ENCODE measurements at places on chromosomes 16 and 17.

DNA sequence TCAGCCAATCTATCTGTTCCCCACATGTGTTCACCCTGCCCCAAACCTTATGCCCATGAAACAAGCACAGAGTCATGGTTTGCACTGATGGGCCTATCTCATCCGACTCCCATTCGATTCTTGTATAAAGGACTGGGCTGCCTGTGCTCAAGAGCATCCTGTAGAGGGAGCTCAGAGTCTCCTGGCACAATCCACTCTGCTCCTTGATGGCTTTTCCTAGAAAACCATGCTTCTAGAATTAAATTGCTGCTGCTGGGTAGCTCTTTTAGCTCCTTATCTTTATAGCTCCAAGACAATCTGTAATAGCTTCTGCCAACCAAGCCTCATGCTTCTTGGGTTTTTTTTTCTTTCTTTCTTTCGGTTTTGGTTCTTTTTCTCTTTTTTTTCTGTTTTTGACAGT, 9.7 kb downstream of the ZNF19 start:
- no peak for DNase-seq

DNA sequence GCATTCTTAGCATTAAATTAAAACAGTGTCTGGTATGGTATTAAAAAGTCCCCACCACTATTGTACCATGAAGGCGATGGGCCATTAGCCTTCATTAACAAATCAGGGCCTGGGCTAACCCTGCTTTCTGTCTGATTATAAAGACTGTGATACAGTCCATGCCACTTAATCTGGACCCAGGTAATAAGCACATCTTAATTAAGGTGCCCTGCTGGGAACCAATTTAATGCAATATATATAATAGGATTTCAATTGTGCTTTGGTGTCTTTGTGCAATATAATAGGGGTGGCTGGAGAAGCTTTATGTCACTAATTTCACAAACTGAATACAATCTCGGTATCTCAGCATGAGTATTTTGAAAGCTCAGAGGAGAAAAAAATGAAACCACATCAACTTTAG, 64.4 kb upstream of the CDH8 start:
- no peak for DNase-seq

DNA sequence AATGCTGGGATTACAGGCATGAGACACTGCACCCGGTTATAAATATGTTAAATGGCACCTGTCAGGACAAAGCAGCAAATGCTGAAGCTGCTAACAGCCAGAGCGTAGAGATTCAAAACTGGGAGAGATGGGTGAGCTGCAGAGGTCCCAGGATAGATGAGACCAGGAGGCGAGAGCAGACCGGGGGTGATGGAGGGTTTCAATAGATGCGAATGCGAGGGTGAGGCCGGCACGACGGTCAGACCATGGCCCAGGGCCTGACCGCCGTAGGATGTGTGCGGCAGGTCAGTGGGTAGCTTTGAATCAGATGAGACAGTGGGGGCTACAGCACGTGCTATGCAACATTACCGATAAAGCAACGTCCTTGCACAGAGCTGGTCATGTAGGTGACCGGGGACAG, 14.3 kb downstream of the CCDC40 start:
- no peak for DNase-seq

GRCh38 chr17:44112284-44113280, 10.9 kb downstream of the HDAC5 start:
- no peak for DNase-seq

- DNase-seq: no peak
These were observed 9.4 kb upstream of the TOM1L1 start for GRCh38 chr17:54891176-54891821.

DNA sequence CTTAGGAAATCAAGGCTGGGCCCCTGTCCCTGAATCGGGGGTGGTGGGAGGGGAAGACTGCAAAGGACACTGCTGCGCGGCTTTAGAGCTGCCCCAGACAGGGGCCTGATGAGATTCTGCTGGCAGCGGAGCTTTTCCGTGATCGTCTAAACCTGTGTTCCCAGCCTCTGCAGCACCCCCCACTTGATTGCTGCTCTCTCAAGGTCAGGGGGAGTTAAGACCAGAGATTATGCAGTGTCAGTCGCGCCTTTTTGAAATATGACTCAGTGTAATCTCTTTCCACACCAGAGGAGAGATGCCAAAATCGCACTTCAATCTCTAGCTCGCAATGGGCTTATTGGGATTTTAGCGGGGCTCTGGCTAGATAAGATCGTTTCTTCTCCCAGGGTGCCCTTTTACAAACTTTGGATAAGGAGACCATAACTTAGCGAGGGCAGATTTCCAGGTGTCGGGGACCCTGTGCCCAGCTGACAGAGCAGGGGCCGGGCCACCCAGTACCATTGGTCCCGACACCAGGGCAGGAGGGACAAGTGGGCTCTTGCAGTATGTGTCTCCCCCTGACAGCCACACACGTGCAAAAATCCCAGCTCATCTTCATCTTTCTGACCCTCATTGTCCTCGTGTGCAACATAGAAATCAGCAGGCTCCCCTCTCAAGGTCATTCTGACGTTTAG, 87.0 kb downstream of the IRX3 start:
- no peak for DNase-seq

GRCh38 chr16:88526008-88526905, 43.9 kb upstream of the ZC3H18 start:
- no peak for DNase-seq

DNA sequence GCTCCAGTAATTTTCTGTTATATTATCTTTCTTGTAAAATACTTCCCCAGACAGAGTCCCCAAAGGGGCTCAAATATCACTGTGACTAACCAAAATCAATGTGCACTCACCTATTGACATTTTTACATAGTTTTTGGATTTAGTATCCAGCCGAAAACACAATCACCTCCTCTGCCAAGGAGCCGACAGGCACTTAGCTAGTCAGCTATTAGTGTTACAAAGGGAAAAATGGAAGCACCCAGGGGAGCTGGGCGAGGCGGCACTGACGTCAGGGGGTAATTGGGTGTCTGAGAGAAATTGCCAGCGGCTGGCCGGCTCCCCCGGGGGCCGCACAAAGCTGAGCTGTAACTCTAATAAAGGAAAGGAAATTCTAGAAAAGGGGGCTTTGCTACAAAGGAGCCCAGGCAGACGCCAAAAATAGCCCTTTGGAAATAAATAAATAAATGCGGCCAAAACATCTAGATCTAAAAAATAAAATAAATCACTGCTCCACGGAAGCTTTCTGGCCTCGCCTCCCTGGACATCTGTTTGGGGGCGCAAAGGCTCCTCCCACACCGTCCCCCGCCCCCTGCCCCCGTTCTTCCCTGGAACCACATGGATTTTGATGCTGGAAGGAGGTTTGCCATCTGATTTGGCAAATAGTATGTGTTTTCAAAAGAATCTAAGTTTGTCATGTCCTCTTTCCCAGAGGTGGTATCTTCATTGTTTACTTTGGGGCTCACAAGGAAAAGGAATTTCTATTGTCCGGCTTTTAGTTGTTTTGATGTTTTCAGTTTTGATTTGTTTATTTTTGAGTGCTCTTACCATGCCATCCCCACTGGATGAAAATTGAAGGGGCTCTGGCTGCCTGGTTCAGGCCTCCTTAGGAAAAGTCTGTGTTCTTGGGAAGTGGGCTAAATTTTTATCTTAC, 156.7 kb downstream of the ZNF423 start:
- DNase-seq: no peak

GRCh38 chr16:85225257-85225656, 113.0 kb upstream of the CIBAR2 start:
- no peak for DNase-seq

DNA sequence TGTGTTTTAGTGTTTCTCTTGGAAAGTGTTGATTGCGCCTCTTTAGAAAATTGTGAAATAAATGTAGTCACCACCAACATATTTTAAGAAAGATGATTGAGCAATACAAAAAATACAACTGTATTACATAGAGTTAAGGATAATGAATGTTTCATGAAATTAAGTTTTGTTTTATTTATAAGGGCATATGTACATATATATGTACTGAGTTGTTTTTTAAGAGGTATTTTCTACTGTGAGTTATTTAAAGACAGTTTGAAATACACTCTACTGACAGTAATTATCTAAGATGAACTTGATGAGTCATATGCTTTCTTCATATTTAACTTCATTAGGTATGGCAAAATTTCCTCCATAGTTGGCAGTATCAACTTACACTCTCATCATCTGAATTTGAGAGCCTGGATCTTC, 411.7 kb downstream of the HS3ST3B1 start:
- no peak for DNase-seq

GRCh38 chr17:59451706-59452105, 113.7 kb upstream of the DHX40 start:
- no peak for DNase-seq

- no peak for DNase-seq
These were observed 10.9 kb upstream of the ARHGAP23 start for GRCh38 chr17:38417210-38417951.

DNA sequence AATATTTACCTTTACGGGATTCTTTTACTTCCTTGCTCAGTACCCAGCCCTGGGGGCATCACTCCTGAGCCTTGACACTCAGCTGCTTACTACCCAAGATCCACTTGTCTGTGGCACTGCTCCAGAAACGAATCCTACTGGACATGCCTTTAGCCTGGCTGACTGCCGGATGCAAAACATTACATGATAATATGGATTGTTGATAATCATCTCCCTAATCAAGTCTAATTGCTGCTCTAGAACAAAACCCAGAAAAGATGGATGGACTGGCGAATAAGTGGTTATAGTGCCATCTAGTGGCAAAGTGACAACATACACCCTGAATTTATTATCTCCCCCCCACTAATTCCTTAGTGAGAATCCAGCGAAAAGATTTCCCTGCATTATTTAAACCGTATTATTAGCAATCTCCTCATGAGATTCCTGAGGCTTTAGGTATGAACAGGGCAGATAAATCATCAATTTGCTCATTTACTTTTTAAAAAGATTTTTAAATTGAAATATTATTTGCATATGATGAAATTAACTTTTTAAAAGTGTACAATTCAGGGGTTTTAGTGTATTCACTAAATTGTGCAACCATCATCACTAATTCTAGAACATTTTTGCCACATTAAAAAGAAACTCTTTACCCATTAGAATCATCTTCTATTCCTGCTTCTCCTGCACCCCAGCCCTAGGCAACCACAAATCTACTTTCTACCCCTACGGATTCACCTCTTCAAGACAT, 61.6 kb downstream of the RGS9 start:
- DNase-seq: peak; percentile 65

DNA sequence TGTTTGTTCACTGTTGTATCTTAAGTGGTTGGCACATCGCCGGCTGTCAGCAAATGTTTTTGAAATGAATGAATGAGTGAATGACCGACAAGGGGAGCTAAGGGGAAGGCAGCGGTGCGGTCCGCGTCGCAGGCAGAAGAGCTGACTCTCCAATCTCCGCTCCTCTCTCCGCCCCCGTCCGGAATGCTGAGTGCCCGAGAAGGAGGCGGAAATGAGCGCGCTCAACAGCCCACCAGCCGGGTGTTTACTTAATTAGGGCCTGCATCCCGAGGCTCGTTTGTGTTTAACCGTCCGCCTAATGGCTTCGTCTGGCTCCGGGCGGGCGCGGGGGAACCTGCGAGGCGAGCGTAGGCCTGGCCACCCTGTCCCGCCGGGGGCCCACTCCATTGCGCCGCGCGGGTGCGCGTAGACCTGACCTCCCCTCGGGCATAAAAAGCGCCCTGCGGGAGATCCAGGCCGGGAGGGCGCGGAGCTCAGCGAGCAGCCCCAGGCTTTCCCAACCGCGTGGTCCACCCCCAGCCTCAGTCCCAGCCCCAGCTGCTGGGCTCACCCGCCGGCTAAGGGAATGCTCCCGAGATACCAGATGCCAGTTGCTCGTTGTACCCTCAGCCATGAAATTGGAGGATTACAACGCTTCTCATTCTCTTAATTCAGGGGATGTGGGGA, 2.5 kb upstream of the CDH3 start:
- no peak for DNase-seq

GRCh38 chr17:57735707-57736106, 9.4 kb downstream of the CCDC182 start:
- DNase-seq: no peak

- DNase-seq: no peak
These were observed 23.0 kb downstream of the NPTX1 start for GRCh38 chr17:80453126-80453997.

GRCh38 chr16:68079626-68080344, 5.4 kb upstream of the NFATC3 start:
- peak; percentile 87 for DNase-seq

DNA sequence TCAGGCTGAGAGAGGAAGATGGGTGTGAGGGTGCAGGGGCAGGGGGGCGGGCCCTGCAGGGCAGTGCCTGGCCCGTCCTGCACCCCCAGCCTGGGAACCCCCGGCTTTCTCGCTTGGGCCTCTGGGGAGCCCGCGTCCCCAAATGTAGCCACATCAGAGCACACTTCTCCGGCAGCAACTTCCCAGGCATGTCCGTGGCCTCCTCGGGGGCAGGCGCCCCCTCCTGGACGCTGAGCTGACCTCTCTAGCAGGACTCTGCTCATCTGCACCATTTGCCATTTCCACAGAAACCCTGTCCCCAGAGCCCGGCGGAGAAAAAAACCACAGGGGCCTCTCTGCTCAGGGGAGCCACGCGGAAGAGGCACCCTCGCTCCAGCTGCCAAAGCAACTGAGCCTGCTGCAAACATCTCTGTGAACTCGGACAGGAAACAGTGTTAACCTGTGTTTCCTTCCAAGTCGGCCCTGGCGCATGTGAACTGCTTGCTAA, 63.4 kb downstream of the KLHDC4 start:
- DNase-seq: peak; percentile 76

DNA sequence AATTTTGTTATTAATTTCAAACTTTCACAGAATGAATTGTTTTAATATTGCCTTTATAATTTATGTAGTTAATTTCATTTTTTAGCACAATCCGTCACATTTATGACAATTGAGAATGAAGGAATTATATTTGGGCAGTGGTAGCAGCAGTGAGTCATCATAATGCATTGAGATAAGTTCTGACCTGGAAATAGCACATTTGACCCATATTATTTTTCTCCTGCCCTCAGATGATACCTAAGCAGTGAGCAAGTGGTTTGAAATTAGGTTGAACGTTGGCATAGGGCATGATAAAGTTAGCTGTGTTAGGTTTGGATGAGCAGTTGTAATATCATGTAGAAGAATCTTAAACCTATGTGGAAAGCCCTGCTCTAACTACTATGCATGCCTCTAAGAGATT, 1431.3 kb upstream of the CDH8 start:
- no peak for DNase-seq

GRCh38 chr17:79927136-79927661, 88.0 kb upstream of the CBX4 start:
- DNase-seq: no peak

DNA sequence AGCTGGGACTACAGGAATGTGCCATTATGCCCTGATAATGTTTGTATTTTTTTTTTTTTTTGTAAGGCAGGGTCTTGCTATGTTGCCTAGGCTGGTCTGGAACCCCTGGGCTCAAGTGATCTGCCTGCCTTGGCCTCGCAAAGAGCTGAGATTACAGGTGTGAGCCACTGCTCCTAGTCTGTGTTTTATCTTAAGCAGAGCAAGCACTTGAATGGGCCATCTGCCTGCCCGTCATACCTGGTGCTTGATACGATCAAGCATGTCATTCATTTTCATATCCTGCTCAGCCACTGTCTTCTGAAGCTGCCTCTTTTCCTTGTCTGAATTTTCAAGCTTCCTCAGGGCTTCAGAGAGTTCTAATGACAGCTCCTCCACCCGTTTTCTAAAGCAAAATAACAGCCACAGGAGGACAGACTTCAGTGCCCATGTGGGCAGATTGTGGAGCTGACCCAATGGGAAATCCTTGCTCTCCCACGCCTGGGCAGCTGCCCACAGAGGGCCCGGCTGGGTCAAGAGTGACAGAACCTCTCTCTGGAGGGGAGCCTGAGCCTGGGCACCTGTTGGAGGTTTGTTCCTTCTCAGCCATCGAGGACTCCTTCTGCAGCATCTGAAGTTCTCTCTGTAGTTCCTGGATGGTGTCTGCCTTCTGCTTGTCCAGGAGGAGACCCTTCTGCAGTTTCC, 36.5 kb downstream of the DHX38 start:
- no peak for DNase-seq

All from activated CD8-positive, alpha-beta memory T cell treated with anti-CD3 and anti-CD28 coated beads for 24 hours (primary cell).